Gastrocnemius medialis (tissue), 4 donors: ENCODE measurements at places on chromosomes 2 and 18.

GRCh38 chr18:68397241-68398035 lies 317.5 kb downstream of the TMX3 start:
- no peak for DNase-seq

- peak; percentile 98 for DNase-seq
These were observed 266.6 kb downstream of the CYP26B1 start for GRCh38 chr2:71880846-71881610.

DNA sequence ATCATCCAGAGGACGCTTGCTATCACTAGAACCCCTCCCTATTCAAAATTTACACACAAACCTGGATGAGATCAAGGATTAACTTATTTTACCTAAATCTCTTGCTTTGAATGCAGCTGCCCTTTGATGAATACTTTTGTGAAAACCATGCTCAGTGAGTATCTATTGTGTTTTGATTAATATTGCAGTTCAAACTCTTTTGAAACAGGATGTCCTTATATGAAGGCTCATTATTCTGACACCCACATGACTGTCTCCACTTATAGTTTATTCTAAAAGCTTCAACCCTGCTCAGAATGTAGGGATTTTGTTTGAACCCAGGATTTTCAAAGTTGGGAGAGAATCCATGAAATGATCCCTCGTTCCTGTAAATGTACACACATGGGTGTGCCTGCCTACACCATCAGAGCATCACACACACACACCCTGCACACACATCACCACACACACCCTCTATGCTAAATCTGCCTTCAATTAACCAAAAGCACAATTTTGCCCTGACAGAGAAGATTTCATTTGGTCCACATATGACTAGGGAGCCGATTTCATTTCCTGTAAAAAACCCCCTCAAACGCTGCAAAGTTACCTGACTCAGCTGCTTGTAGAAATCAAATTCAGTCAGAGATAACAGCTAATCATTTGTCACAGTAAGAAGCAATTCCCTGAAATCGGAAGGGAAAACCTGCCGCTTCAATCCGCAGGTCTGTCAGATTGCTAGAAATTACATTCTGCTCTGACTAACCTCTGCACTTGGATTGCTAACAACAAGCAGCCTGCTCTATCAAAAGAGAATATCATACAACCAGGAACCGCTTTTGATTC lies 65.2 kb downstream of the ZEB2 start:
- no peak for DNase-seq

GRCh38 chr2:41741951-41742595 lies 305.7 kb upstream of the PKDCC start:
- DNase-seq = no peak

DNA sequence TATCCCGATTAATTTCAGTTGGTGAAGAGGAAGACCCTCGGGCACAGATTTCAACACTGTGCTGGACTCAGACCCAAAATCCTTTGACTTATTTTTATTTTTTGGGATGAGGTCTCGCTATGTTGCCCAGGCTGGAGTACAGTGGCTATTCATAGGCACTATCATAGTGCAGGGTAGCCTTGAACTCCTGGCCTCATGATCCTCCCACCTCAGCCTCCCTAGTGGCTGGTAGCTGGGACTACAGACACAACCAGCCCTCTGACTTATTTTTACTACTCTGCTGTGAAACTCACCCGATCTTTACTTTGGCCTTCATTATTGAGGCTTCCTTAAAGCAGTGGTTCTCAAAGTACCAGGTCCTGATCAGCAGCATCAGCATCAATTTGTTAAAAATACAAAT lies 18.2 kb upstream of the ADAM17 start:
- DNase-seq = no peak

DNA sequence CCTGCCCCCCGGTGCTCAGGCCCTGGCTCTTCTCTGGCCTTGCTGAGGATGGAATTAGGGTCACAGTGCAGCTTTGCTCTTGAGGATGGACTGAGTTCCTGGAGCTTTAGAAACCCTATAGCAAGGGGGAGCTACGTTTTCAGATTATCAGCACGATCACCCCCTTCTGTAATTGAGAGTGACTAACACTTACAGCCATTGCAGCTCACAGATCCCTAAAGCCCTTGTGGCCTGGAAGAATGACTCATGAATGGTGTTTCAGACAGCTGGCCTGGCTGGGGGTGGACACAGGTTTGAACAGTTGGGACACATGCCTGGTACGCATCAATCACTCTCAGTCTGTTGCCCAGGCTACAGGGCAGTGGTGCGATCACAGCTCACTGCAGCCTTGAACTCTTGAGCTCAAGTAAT lies 79.7 kb upstream of the IGFBP5 start:
- DNase-seq = peak; percentile 93

DNA sequence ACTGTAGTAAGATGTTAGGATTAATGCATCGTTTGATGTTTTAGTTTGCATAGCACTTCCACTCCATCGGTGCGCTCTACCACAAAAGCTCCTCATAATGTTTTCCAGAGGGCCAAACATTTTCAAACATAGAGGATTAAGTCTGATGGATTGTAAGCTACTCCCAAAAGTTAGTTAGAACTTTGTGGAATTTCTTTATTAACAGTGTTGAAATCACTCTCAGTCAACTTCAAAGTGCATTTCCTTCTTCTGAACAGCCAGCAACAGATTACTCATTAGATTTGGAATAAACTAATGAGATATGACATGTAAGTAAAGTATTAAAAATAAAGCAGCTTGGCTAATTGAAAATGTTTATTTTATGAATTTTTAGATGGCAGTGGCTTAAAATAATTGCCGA lies 30.1 kb upstream of the CTAGE1 start:
- no peak for DNase-seq

GRCh38 chr2:47601568-47601967 lies 181.4 kb upstream of the MSH6 start:
- DNase-seq = no peak

GRCh38 chr2:239421851-239422250 lies 21.0 kb upstream of the HDAC4 start:
- DNase-seq = no peak

DNA sequence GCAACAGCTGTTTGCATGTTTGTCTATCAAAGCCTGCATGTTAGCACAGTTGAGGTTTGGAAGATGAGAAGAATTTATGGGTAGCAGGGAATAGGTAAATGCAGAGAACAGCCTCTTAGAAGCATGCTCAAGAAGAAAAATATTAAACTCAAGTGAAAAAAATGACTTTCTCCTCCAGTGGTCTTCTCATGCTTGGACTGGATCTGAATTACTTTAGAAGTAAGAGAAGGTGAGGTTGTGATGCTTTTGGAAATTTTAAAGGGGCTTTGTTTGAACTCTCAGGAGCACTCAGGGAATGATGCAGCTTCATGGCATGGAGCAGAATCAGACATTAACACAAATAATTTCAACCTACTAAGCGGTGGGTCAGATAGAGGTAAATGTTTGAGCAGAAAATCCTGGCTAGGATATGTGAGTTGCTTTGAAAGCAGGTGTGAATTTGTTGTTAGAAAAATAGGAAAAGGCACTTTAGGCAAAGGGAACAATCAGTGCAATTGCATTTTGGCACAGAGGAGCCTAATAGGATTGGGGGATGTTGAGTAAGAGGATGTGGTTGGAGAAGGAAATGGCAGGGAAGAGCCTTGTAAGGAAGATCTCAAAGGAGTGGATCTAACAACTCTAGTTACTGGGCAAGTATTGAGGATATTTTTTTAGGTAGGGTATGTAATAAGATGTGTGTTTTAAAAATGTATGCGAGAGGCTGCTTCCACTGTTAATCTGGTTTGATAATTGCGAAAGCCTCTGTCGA lies 76.3 kb downstream of the DDX1 start:
- DNase-seq = no peak

DNA sequence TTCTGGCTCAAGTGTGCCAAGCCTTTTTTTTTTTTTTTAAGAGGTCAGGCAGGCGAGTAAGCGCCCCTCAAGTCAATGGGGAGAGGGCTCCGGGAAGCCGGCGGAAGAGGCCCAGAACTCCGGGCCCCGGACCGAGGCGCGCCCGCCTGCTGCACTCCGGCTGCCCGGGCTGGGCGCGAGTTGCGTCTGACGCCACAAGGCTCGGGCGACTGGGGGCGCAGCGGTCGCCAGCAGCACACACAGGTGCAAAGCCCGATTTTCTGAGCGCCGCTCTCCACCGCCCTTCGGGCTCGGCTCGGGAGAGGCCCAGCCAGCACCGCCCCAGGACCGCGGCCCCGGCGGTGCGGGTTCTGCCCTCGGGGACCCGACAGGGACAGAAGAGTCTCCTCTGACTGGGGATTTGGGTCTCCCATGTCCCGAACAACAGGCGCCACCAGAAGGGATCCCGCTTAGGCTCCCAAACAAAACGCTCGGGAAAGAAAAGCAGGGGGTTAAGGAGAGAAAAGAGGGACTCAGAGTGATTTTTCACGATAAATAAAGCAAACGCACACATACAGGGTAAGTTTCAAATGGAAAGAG lies 787 bp downstream of the ERBB4 start:
- DNase-seq = peak; percentile 35

DNA sequence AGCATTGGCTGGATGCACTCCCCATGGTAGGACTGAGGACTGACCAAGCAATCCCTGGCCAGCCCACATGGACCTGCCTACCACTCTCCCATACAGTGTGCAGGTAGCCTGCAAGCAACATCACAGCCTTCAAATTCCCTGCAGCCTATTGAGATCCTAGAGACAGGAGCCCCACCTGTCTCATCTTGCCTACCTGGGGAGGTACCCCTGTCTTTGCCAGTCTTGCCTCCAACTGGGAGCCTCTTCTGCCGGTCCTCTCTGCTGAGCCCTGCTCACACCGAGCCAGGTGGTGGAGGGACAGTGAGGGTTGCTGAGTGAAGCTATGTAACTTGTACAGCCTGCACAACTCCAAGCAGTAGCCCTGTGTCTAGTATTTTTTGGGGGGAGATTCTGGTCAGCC lies 29.9 kb downstream of the TTC32 start:
- no peak for DNase-seq

DNA sequence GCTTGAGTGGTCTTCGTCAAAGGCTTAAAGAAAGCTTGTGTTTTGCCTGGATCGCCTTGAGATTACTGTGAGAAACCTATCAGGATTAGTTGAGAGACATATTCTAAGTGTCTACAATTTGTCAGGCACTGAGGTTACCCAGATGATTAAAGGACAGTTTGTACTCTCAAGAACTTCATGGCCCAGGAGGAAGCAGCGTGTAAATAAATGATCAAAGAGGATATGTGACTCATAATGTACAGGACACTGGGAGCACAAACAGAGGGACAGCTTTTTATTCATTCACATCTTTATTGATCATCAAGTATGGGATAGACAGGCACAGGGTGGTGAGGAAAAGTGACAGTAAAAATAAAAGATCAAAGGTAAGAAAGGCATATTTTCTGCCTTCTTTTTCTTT lies 152.6 kb upstream of the FSHR start:
- DNase-seq = no peak

GRCh38 chr18:22088029-22088428 lies 81.4 kb upstream of the GATA6 start:
- DNase-seq = no peak

DNA sequence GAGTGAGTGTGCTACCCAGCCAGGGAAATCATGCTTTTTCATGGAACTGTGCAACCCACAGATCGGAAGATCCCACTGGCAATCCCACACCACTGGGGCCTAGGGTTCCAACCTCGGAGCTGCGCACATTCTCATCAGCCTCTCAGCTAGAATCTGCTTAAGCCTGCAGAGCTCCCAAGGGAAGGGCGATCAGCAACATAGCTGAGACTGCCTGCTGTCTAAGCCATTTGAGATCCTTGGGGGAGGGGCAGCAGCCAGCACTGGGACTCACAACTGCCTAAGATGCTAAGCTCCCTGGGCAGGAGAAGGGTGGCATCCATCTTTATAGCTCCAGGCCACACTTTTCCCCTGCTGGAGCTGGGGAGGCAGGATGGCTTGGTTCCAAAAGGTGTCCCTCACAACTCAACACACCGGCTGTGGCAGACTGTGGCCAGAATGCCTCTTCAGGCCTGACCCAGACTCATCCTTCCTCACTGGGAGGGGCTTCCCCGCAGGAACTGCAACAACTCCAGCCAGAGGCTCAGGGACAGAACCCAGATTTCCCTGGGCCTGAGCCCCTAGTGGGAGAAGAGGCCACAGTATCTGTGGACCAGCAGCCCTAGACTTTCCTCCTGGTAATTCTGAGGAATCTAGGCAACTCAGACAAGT lies 1133.3 kb upstream of the PIK3C3 start:
- no peak for DNase-seq

DNA sequence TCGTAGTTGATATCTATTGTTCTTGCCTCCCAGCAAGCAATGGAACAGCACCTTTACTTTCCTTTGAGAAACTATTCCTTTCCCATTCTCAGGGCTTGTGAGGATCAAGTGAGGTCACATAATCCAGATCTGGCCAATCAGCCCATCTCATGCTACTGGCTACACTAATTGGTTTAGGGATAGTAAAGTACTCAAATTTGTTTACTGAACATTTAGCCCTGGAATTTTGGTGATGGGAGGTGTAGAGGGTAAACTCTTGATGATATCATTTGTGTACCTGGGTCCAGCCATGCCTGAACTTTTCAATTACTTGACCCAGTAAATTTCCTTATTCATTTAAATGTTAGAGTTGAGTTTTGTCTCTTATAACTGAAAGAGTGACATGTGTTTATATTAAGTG lies 195.8 kb upstream of the TNP1 start:
- no peak for DNase-seq

DNA sequence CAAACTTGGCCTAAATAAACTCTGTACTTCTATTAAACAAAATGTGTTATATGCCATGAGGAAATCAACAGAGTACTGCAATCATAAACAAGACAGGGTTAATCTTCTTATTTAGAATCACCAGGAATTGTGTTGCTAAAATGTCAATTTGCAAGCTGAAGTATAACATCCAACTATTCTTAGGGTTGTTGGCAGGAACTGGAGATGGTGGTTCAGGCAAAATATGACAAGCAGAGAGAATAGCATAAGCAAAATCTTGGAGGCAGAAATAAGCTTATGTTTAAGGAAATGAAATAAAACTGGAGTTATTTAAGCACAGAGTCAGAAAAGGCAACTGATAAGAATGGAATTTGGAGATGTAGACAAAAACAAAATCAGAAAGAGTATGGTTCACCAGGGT lies 463.8 kb upstream of the SLC8A1 start:
- DNase-seq = no peak

DNA sequence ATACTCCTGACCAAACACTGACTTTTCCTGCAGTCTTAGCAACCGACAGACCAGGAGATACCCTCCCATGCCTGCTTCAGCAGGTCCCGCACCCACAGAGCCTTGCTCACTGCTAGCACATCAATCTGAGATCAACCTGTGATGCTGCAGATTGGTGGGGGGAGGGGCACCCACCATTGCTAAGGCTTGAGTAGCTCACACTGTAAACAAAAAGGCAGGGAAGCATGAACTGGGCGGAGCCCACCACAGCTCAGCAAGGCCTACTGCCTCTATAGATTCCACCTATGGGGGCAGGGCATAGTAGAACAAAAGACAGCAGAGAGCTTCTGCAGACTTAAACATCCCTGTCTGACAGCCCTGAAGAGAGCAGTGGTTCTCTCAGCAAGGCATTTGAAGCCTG lies 109.7 kb downstream of the SP100 start:
- DNase-seq = no peak

- no peak for DNase-seq
These were observed 290.3 kb downstream of the C1D start for GRCh38 chr2:67772216-67773170.

GRCh38 chr2:211084352-211084751 lies 528.0 kb downstream of the CPS1 start:
- no peak for DNase-seq
